Pons (tissue), 1 donor: ENCODE measurements at places on chromosomes 3 and 15.

GRCh38 chr3:40477666-40478065 is 744 bp downstream of the ZNF619 start:
- no peak for DNase-seq

DNA sequence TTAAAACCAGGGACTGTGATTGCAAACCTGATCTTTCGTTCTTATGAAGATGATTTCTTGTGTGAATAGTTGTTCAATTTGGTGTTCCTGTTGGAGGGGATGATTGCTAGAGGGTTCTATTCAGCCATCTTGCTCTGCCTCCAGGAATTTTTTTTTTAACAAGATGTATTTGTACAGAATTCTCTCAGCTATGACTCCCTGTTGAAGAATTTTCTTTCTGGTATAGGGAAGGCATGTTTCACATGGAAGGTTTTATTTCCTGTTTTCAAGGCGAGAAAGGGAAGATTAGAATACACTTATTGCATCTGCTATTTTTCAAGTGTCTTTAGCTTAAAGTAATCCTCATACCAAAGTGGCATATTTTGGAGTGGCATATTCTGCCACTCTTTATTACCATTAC is 5.6 kb upstream of the LRRC34 start:
- DNase-seq = no peak

GRCh38 chr3:153626158-153626557 is 464.1 kb downstream of the RAP2B start:
- DNase-seq = no peak

DNA sequence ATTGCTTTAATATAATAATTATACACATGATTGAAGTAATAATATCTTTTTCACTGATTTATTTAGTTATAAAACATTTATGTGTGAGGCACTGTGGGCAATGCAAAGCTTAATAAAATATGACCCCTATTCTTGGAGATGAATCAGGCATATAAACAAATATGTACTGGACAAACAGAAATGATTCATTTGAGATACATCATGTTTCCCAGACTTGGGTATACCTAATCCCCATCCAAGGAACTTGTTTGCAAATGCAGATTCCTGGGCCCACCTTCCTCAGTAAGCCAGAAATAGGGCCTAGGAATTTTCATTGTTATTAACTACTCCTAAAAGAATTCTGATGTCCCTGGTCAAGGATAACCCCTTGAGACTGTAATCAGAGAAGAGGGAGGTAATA is 184.2 kb downstream of the CHL1 start:
- no peak for DNase-seq

DNA sequence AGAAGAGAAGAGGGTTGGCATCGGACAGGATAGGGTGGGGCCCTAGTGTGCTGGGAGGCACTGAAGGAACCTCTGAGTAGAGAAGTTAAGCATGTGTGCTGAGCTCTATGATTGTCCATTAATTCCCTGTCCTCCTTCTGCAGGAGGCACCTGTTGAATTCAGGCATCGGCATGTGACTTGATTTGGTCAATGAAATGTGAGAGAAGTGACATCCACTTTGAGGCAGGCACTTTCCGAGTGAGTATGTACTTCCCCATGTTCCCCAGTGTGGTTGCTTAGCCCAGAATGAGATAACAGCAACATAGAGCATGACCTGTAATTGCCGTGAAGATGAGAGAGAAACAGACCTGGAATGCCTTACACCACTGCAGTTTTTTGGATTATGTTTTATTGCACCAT is 224.8 kb downstream of the RPLP1 start:
- no peak for DNase-seq

GRCh38 chr15:96023081-96023480 is 307.4 kb upstream of the NR2F2 start:
- no peak for DNase-seq

DNA sequence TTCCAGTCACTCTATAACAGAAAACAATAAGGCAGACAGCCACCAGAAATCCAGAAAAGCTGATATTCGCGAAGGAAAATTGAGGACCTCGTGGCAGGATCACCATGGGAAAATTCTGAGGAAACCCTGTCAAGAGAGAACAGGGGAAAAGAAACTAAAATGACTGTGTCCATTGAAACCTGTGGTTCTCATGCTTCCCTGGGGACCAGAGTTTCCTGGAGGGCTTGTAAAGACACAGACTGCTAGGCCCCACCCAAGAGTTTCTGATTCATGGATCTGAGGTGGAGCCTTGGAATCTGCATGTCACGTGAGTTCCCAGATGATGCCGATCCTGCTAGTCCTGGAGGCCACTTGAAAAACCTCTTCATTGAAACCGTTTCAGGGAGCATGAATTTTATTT is 420.5 kb downstream of the EPHB1 start:
- no peak for DNase-seq

GRCh38 chr3:46422617-46423016 is 15.6 kb downstream of the CCRL2 start:
- DNase-seq = no peak

- DNase-seq = peak; percentile 68
Measured at GRCh38 chr3:156978481-156978961, 152.4 kb downstream of the LEKR1 start.

GRCh38 chr15:62415498-62415897 is 250.4 kb upstream of the C2CD4B start:
- DNase-seq = no peak

DNA sequence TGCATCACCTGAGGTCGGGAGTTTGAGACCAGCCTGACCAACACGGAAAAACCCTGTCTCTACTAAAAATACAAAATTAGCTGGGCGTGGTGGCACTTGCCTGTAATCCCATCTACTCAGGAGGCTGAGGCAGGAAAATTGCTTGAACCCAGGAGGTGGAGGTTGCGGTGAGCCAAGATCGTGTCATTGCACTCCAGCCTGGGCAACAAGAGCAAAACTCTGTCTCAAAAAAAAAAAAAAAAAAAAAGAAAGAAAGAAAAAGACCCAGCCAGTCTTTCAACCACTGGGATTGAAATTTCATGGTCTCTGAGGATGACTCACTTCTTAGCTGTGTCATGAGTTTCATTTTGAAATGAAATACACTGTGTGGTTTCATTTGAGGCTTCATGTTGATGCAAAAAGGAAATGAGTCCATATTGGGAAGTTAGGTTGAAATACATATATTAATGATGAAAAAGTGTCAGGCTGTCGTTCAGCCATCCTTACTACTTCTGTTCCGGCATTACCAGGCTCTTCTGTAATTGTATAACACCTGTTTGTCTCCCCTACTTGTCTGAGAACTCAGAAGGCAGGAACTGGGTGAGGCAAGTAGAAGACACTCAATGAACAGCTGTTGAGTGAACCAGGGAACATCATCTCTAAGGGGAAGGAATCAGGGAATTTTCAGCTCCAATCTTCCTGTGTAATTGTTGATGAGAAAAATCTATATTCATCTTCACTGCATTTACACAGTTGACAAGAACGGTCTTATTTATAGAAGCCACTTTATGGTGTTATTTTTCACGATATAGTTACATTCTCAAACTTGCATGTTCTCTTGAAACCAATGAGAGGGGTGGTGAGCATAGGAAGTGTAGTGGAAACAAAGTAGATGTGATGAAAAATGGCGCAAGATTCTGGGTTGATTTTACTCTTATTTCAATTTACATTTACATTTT is 87.4 kb downstream of the NFKBIZ start:
- DNase-seq = no peak

- DNase-seq = peak; percentile 58
Measured at GRCh38 chr3:170471149-170471548, 52.5 kb downstream of the CLDN11 start.

DNA sequence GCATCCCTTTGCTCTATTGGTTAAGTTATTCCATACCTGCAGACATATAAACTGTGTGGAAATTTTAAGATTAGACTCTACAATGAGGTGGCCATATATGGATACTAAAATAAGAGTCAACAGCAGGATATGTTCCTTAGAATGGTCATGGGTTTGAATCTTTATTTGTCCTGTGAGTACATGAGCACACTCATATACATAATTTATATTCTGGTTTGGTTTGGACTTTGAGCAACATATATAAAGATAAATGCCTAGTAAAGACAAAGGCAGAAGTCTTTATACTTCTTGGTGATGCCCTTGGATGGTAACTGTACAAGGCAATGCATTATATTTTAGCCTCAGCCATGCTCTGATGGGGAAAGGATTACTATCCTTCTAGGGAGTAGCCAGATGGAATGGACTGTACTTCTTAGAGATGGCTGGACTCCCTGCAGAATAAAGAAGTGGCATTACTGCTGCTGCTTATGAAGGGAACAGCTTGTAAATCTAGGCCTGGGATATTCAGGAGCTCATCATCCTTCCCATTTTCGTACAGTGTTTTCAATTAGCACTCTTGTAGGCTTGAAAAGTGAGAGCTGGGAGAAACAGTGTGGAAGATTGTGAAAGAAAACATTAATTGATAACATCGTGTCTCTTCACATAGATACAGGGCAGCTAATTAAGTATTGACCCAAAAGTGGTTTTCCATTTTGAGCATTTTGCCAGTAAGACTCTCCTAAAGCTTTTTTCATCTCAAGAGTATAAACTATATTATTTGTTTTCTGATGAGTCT is 60.4 kb downstream of the HMG20A start:
- DNase-seq = no peak

DNA sequence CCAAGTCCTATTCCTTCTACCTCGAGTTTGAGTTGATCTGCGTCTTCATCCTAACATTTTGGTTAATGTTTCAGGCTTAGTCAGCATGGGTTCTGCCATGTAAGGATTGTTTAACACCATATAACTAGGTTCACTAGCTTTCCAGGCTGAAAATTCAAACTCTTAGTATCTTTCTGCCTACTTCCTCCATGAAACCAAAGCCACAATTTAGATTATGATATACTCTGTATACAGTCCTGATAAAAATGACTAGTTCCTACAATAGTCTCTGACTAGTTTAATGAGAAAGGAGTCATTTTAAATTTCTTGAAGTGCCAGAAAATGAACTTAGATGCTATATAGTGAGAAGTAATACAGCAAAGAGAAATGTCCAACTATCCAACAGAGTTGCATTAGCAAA is 6.6 kb upstream of the BTLA start:
- no peak for DNase-seq

DNA sequence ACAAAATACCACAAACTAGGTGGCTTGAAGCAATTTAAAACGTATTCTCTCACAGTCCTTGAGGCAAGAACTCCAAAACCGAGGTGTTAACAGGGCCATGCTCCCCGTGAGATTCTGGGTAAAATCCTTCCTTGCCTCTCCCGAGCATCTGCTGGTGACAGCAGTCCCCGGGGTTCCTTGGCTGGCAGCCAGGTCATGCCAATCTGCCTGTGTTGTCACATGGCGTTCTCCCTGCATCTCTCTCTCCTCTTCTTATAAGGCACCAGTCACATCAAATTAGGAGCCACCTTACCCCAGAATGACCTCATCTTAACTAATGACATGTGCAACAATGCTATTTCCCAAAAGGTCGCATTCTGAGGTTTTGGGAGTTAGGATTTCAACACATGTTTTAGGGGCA is 26.3 kb upstream of the LRRN1 start:
- DNase-seq = no peak

DNA sequence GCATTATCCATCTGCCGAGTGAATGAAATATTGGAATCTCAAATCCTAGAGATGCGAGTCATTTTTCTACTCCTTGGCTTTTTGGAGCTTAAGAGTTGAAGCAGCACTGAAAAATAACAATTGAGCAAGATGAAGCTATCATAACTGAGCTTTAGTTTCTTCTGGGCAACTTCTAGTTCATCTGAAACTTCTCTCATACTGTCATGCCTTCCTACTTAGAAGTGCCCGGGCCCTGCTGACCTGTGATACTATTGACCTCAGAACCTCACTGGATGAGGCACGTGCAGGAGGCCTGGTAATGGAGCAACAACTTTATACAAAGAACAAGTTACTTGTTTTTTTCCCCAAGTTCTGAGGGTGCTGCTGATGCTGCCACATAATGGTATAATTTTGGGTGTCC is 48.5 kb upstream of the P3H2 start:
- DNase-seq = no peak

GRCh38 chr3:105731686-105732085 is 137.1 kb downstream of the CBLB start:
- DNase-seq = no peak

- no peak for DNase-seq
Measured at GRCh38 chr3:129473769-129474152, 33.7 kb downstream of the IFT122 start.

DNA sequence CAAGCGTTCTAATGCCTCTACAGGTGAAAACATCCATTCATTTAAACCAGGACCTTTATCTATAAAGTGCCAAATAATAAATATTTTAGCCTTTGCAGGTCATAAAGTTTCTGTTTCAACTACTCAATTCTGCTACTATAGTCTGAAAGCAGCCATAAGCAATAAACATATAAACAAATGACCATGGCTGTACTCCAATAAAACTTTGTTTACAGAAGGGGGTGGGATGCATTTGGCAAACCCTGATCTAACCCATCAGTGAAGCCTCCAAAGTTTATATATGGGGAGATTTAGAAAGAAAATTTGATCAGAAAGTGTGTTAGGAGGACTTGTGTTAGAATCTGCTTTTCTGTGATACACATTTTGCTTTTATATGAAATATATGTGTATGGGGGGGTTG is 161.3 kb downstream of the ZBTB20 start:
- no peak for DNase-seq

- peak; percentile 37 for DNase-seq
Measured at GRCh38 chr3:153250446-153250845, 88.4 kb downstream of the RAP2B start.

DNA sequence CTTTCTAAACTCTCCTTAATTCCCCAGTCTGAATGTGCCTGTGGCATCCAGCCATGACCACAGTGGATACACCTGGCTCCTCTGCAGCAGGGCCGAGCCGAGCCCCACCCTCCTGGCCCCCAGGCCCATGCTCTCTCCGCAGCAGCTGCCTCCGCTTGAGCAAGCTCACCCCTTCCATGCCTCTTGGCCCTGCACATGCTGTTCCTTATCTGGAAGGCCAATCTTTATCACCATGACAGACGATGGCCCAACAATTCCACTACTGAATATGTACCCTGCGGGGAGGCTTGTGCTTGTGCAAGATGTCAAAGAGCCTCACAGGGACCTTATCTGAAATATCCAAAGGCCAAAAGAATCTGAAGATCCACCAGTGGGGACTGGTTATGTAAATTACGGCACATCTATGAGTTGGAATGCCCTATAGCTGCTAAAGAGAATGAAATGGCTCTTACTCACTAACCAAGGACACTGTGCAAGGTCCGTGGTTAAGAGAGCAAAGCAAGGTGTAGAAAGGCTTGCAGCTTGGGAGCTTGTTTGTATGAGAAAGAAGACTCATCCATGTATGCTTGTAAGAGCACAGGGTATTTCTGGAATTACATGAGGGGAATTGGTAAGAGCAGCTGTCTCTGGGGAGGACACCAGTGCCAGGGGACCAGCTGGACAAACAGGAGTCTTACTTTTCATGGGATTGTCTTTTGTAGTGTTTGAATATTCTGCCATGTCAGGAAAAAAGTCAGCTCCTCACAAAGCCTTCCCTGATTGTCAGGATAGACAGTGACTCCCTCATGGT is 55.2 kb downstream of the WNT7A start:
- no peak for DNase-seq
